ENCODE measurements at places on chromosomes 12 and 14.

DNA sequence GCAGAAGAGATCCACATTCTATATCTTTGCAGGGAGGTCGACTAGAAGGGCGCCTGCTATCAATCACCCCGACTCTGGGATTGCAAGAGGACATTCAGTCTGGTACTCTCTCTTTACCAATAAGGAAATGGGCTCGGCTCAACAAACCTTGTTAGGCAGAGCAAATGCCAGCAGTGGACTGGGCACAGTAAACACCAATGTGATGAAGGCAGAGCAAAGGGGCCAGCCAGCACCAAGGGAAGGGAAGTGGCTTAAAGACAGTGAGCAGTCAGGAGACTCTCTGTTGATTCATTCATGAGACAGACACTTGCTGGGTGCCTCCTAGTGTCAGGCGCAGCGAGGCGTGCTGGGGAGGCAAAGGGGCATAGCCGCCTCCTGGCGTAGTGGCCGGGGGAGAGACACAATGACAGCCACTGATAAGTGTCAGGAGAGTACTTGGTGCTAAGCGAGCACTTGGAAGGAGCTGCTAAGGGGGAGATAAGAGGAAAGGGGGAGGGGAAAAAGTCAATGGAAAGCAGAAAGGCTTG lies 34.1 kb downstream of the TMCC3 start:
- no peak for DNase-seq

DNA sequence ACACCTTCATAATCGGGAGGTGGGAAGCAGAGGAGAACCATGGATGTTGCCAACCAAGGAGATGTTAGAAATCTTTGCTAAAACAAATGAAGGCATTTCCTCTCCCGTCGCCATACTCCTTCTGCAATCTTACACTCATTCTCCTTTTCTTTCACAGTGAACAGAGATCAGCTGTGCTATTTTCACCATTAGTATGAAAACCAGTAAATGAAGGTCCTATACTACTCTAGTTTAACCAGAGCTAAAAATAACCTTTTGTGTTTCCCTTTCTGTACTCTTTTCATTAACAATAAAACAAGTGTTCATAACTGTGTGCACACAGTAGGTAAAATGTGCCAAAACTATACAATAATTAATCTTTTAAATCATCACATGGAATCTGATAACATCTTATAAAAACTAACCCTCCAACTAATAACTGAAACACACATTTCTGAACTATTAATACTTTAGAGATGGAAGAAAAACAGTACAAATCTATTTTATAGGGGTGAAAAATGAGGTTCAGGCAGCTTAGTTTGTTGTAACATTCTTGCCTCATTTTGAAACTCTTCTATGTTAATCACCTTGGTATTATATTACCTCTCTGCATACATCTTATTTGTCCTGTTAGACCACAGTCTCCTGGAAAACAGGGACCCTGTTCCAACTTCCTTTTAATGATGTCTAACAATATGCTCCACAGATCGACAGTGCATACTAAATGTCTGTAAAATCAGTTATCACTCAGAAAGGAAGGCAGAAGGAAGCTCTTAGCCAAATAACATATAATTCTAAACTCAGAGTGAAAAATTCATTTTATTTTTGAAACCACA lies 69.5 kb downstream of the SPPL3 start:
- no peak for DNase-seq

- DNase-seq = peak; percentile 34
Measured at GRCh38 chr12:11834104-11834812, 184.8 kb downstream of the ETV6 start.

DNA sequence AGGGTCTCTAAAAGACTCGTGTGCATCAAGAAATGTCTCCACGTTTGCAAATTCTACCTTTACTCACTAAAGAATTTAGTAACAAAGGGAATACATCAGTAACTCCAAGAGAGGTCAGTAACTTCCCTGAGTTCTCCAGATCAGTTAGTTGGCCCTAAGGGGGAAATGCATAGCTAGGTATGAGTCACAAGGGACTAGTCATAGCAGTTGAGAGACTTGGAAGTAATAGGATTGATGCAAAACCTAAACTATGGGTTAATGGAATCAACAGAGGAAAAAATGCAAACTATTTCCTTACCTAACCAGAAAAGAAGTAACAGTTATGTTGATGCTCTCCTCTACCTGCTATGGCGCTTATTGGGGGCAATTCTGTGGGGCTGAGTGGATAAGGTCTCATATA lies 148.8 kb upstream of the GARIN6 start:
- peak; percentile 61 for DNase-seq

- no peak for DNase-seq
Measured at GRCh38 chr12:86735072-86735471, 478.9 kb upstream of the MGAT4C start.

GRCh38 chr12:114420944-114421335 lies 15.0 kb upstream of the TBX5 start:
- no peak for DNase-seq

DNA sequence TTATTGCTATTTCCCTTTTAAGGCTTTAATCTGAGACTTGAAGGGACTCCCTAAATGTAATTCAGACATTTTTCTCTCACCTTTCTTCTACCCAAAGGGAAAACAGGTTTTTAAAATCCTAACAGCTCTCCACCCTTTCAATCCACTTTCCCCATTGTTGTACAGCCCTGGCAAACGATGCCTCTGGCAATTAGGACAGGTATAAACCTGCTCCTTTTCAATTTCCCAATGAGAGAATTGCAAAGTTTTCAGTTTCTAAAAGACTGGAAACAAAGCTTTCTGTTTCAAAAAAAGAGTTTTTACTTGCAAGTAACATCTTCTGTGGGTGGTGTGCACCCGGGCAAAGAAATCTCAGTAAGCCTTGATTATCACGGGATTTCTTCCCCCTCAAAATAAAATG lies 131.2 kb downstream of the HMGA2 start:
- DNase-seq = no peak

- no peak for DNase-seq
Measured at GRCh38 chr14:76975051-76975450, 53.5 kb downstream of the IRF2BPL start.

Data from fibroblast of skin of right quadriceps (primary cell).